ENCODE measurements at places on chromosomes 1 and 21.
A peak's percentile ranks its signal among the peaks of the same experiment; 100 is the strongest.

DNA sequence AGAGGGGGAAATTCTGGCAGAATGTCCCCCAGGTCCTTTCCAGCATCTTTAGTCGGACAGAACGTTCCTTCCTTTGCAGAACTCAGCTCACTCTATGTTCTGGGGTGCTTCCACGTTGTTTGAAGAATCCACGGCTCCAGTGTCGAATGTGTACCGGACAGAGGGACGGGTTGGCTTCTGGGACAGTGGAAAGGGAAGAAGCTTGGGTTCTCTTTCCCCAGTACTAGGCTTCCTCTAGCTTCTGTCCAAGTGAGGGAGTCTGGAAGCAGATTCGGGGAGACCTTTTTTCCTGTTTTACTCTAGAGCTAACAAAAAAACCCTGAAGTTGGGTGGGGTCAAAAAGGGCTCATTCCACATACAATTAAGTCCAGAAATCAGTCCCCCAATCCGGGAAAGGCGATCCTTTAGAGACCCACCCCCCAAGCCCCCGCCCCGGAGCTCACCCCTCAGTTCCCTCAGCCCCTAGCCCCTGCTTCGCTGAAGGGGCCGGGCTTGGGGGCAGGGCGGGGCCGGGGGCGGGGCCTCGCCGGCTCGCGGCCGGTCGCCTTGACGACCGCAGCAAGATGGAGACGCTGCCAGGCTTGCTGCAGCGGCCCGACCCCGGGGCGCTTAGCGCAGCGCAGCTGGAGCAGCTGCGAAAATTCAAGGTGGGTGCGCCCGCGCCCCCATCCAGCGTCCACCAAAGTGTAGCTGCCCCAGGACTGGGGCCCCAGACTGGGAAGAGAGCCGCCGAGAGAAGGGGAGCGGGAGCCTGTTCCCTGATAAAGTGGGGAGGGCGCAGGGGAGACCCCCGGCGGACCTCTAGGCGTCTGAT, at the start of gene RIIAD1:
Gene RIIAD1, plus strand, starts transcription at position 549 of the 814 bp plus-strand sequence. Its CDS starts 15 bp downstream, at position 564.
- peak; percentile 65 for DNase-seq

DNA sequence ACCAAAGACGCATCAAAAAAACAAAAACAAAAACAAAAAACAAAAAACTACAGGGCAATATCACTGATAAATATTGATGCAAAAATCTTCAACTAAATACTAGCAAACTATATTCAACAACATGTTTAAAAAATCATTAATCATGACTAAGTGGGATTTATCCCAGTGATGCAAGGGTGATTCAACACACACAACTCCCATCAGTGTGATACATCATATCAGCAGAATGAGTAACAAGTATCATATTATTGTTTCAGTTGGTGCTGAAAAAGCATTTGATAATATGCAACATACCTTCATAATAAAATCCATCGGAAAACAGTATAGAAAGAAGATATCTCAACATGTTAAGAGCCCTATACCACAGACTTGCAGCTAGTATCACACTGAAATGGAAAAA, 953.0 kb downstream of the AMY1C start:
- DNase-seq = no peak

GRCh38 chr21:25640943-25641292, 1.9 kb downstream of the JAM2 start:
- no peak for DNase-seq

GRCh38 chr1:15848929-15849774, 1.6 kb downstream of the SPEN start:
- peak; percentile 76 for DNase-seq

- no peak for DNase-seq
Measured at GRCh38 chr1:179296356-179297104, 2.9 kb downstream of the SOAT1 start.

DNA sequence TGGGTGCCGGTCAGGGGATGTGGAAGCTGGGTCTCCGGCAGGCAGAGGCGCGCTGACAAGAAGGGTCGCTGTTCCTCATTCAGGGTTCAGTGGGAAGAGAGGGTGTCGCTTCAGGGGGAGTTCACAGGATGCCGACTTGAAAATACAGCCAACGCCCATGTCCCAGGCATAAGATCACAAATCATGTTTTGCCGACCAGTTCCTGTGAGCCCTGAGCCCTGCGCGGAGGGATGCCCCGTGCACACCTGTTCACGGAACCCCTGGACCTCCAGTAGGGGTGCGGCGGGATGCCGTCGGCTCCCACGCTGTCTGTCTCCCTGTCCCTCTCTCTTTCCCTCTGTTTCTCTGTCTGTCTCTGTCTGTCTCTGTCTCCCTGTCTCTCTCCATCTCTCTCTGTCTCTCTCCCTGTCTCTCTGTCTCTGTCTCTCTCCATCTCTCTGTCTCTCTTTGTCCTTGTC, 26.8 kb downstream of the TP73 start:
- peak; percentile 45 for DNase-seq

- no peak for DNase-seq
Measured at GRCh38 chr1:35574655-35575415, 1.7 kb downstream of the TFAP2E start.

DNA sequence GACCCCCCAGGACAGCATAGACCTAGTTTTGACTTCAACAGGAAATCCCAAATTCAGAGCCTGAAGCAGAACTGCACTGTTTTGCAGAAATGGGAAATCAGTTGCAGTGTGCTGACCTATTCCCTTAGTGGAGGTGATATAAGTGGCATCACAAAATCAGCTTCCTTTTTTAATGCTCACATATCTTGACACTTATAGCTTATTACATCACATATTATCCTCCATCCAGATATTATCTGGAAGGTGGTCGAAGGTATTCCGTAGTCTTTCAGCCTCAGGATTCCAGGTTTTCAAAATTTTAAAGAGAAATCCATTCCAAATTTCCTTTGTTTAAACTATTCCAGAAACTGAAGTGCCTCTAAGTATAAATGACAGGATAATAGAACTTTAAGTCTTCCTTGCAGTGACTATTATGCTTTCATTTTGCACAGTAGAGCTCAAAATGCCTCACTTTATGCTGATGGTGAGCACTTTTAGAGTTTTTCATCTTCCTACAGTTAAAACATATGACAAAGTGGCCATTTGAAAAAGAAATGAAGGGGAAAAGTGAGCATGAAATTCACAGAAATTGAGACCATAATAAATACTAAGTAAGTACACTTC, 106.4 kb upstream of the DPYD start:
- no peak for DNase-seq

- DNase-seq = no peak
Measured at GRCh38 chr1:22533244-22533895, 29.9 kb upstream of the EPHA8 start.

GRCh38 chr1:207918011-207918410, 7.1 kb upstream of the CD34 start:
- no peak for DNase-seq

GRCh38 chr1:56459260-56459659, 120.1 kb downstream of the PLPP3 start:
- no peak for DNase-seq

- peak; percentile 39 for DNase-seq
Measured at GRCh38 chr1:181129771-181130606, 41.5 kb downstream of the IER5 start.

DNA sequence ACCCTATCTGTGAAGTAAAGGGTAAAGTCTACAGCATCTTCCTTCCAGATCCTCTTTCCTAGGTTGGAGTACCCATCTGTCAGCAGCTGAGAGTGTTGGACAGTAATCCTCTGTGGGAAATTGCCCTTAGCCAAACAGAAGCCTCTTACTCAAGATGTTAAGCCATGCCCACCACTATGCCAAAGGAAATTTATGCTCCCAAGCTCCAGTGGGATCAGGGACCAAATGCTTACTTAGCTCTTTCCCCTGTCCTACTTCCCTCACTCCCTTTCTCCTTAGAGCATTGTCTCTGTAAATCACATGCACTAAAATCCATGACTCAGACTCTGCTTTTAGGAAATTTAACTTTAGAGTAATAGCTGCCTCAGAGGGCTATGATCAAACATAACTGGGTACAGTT, 254.0 kb downstream of the BRINP2 start:
- DNase-seq = no peak

DNA sequence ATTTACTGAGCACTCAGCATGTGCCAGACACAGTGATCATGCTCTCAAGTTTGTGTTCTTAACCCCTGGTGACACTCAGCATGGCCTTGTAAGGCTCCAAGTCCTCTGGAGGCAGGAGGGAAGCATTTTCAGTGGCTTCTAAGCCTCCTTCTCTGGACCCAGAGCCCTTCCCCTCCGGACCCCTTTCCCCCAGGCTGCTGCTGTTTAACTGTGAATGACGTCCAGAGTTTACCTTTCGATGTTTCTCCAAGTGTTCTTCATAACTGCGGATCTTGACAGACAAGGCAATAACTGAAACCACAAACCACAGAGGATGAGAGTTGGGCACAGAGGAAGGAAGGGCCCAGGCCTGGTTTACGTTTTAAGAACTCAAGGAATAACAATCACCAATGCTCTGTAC, 6.5 kb downstream of the MRPS15 start:
- DNase-seq = no peak
